Right lobe of liver (tissue), 6 donors: ENCODE measurements at places on chromosomes 12 and 14. TPM values are rescaled to one million over a fixed set of nuclear protein-coding genes. Genes with fewer than 3 reads are reported as not detected.

The FRMD6 gene
- 6.1 TPM for total RNA-seq

The CREBL2 gene
- total RNA-seq: 24.3 TPM

The IFNG-AS1 gene
- not detected for total RNA-seq

The MYH6 gene
- total RNA-seq: 0.07 TPM

The ZFHX2 gene
- total RNA-seq: 0.33 TPM

The NAA25 gene
- 11.8 TPM for total RNA-seq

The STAB2 gene
- total RNA-seq: 14.7 TPM

The CCDC177 gene
- not detected for total RNA-seq

The SIRT4 gene
- 0.56 TPM for total RNA-seq

The KRT82 gene
- not detected for total RNA-seq

The COX8C gene
- not detected for total RNA-seq

The NGB gene
- not detected for total RNA-seq

The EPS8 gene
- total RNA-seq: 24.9 TPM

The C1QL4 gene
- not detected for total RNA-seq

The KRT75 gene
- total RNA-seq: not detected

The C14orf39 gene
- not detected for total RNA-seq

The OR4K1 gene
- total RNA-seq: not detected

- no peak for DNase-seq
- no peak overlapping the region for H3K27ac ChIP-seq
- no peaks in the 10 kb centered on the region for H3K36me3 ChIP-seq
- no peaks in the 10 kb centered on the region for H3K4me1 ChIP-seq
- H3K27me3 ChIP-seq: no peaks in the 10 kb centered on the region
Measured at GRCh38 chr14:100434911-100435438, 111.8 kb downstream of the SLC25A47 start.

DNA sequence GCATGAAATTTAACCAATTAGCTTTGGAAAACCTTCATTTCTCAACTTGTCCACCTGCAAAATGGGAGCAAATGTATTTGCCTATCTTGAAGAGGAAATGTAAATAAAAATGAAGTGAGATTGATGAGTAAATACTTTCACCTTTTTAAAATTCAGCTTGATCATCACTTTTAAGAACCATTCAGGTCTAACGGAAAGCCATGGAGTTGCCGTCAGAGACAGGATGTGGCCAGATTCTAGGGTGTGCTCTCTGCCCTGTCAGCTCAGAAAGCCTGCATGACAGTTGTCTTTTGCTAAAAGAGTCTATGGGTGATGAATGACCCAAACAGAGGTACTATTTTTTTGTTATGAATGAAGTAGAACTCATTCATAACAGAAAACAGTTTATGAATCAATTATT, 104.3 kb upstream of the SLC35F4 start:
- H3K4me3 ChIP-seq: no peak overlapping the region
- no peaks in the 10 kb centered on the region for H3K27me3 ChIP-seq
- H3K4me1 ChIP-seq: no peaks in the 10 kb centered on the region
- H3K36me3 ChIP-seq: no peaks in the 10 kb centered on the region

DNA sequence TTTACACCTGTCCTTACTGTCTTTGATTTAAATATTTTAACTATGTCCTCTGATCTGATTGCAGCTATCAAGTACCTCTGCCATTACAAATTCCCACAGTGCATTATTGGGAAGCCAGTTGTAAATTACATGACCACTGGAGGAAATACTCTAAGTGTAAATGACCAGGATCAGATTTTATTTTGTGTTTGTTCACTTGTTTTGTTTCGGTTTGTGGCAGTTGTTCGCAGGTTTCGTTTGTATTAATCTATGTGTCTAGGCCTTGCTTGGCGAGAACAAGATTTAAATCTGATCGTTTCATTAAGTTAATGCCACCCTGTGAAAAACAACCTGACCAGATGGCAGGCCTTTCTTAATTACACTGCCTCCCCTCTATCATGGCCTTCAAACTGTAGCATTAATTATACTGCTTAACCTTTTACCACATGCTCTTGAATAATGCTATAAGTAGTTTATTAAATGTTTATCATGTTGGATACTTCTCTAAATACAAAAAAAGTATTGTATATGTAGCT, 990.1 kb downstream of the TMTC2 start:
- H3K27ac ChIP-seq: no peak overlapping the region
- DNase-seq: no peak
- H3K36me3 ChIP-seq: no peaks in the 10 kb centered on the region
- H3K4me1 ChIP-seq: no peaks in the 10 kb centered on the region

GRCh38 chr12:104150416-104150815, 12.4 kb upstream of the NFYB start:
- no peak overlapping the region for H3K27ac ChIP-seq
- no peaks in the 10 kb centered on the region for H3K4me1 ChIP-seq
- no peaks in the 10 kb centered on the region for H3K36me3 ChIP-seq
- no peaks in the 10 kb centered on the region for H3K27me3 ChIP-seq
- DNase-seq: no peak
- H3K4me3 ChIP-seq: no peak overlapping the region

DNA sequence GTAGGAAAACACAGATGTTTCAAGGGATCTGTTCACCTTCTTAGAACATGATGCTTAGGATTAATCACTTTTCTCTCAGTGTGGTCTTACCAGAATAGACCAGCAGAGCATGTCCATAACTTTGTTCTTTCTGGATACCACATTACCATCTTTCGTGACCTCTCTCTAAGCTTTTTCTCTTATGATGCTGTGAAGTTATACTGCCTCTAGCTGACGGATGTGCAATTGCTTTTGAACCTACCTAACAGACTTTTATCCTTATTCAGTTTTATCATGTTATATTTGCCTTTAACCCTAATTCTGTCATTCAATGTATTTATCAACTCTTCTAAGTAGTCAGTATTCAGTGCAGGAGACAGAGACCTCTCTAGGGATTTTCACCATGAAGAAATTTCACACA, 246.7 kb downstream of the DACT1 start:
- H3K36me3 ChIP-seq: no peaks in the 10 kb centered on the region
- no peaks in the 10 kb centered on the region for H3K27me3 ChIP-seq
- no peak overlapping the region for H3K27ac ChIP-seq
- H3K4me1 ChIP-seq: no peaks in the 10 kb centered on the region
- no peak for DNase-seq
- no peak overlapping the region for H3K4me3 ChIP-seq

GRCh38 chr12:76186131-76186906, 101.8 kb upstream of the NAP1L1 start:
- no peaks in the 10 kb centered on the region for H3K4me1 ChIP-seq
- DNase-seq: no peak
- no peak overlapping the region for H3K4me3 ChIP-seq
- H3K27me3 ChIP-seq: no peaks in the 10 kb centered on the region
- H3K36me3 ChIP-seq: no peaks in the 10 kb centered on the region

DNA sequence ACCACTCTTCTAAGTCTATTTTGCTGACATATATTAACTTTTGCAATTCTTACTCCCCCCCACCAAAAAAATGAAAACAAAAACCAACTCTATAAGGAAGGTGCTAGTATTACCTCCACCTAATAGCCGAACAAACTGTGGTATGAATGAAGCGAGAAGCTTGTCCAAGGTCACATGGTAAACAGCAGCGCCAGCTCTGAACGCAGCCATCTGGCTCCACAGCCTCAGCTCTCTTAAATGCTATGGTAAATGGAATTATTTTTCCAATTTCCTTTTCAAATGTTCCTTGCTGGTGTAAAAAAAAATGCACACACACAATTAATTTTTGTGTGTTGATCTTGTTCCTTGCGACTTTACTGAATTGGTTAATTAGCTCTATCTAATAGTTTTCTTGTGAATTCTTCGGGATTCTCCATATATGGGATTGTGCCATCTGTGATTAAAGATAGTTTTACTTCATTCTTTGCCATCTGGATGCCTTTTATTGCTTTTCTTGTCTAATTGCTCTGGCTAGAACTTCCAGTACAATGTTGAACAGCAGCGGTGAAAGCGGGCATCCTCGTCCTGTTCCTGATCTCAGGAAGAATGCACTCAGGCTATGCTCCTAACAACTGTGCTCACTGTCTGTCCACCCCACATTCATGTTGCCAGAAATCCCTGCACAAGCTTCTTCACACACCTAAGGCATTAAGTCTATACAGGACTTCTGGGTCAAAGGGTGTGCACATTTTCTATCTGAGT, 10.7 kb upstream of the C12orf76 start:
- no peaks in the 10 kb centered on the region for H3K27me3 ChIP-seq
- no peak for DNase-seq
- H3K4me1 ChIP-seq: no peaks in the 10 kb centered on the region
- H3K27ac ChIP-seq: no peak overlapping the region
- H3K4me3 ChIP-seq: no peak overlapping the region
- no peaks in the 10 kb centered on the region for H3K36me3 ChIP-seq

DNA sequence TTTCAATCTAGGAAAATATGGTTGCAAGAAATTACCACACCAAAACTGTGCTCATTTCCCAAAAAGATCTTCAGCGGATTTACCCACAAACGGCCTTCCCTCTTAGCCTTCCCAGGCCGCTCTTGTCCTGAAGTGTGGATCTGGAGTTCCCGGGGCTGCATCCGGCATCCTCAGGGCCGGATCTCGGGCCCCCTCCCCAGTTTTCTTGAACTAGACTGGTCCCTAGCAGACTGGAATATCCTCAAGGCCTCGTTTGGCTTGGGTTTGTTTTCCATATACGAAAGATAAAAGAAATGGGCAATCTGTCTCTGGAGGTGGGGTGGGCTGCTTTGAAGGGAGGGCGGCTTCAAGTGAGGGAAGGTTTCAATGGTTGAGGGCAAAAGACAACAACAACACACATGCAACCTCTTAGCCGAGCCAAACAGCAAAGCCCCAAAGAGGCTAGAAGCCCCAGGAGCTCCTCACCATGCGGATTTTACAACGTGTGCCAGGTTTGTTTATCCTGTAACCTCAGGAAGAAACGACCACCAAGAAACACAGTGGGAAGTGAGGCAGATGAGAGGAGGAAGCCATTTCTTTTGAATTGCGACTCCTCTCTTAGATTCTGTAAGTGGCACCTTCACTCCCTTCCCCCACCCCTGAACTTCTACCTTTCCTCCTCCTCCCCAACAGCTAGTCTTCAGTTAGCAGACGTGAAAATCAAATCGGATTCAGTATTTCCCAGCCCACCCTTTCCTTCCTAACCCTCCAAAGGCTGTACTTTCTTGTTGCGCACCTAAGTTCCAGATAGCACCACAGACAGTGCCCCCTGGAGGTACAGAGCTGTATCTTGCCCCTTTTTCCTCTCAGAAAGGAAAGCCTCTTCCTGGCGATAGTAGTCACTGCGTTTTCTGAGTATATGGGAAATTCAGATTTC, 2.6 kb downstream of the MYF6 start:
- DNase-seq: no peak
- no peaks in the 10 kb centered on the region for H3K36me3 ChIP-seq
- H3K27me3 ChIP-seq: no peaks in the 10 kb centered on the region
- no peaks in the 10 kb centered on the region for H3K4me1 ChIP-seq

- H3K4me1 ChIP-seq: no peaks in the 10 kb centered on the region
- no peak for DNase-seq
- no peaks in the 10 kb centered on the region for H3K36me3 ChIP-seq
- peak overlapping the region; percentile 47 for H3K4me3 ChIP-seq
- H3K27me3 ChIP-seq: no peaks in the 10 kb centered on the region
Measured at GRCh38 chr12:102478405-102479098, 1.8 kb downstream of the IGF1 start.

DNA sequence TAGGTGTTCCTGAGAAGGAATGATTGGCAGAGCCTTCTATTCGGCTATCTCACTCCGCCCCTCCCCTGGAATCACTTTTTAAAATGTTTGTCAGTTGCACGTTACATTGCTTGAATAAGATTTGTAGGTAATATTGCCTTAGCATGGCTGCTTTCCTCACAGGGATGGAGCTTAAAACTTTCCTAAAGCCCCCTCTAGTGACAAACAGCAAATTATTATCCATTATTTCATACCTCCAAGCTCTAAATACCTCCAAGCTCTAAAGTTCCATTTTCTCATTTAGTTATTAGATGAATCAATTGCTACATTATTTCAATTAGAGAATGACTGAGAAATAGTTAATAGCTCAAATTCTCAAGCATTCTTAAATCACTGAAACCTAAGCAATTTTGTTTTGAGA, 5.1 kb upstream of the SPATA7 start:
- H3K27ac ChIP-seq: no peak overlapping the region
- no peak overlapping the region for H3K4me3 ChIP-seq
- no peaks in the 10 kb centered on the region for H3K36me3 ChIP-seq
- H3K27me3 ChIP-seq: no peaks in the 10 kb centered on the region

- no peak for DNase-seq
- H3K27me3 ChIP-seq: no peaks in the 10 kb centered on the region
- no peak overlapping the region for H3K4me3 ChIP-seq
- H3K27ac ChIP-seq: no peak overlapping the region
Measured at GRCh38 chr14:79442786-79443185, 768.5 kb downstream of the DIO2 start.
